ENCODE measurements at places on chromosomes 5 and 9.

- DNase-seq, result no peak
These were observed 208.7 kb downstream of the CRB2 start for GRCh38 chr9:123564652-123565051.

DNA sequence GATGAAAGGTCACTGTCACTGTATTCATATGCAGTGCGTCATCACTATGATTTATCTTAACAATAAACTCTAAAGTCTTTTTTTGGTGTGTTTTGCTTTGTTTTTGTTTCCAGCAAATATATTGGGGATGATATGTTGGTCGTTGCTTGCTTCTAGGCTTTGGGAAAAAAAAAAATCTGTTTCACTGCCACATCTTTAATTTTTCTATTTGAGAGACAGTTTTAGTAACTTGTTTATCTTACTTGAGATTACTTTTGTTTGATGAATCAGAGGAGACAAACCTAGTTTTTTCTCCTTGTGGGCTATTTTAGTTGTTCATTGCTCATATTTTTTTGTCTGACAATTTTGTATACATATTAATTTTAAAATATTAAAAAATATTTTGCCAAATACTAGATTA, 19.4 kb downstream of the CWC27 start:
- DNase-seq, result no peak

GRCh38 chr5:21783074-21783679, 1070.0 kb downstream of the CDH12 start:
- DNase-seq, result no peak

DNA sequence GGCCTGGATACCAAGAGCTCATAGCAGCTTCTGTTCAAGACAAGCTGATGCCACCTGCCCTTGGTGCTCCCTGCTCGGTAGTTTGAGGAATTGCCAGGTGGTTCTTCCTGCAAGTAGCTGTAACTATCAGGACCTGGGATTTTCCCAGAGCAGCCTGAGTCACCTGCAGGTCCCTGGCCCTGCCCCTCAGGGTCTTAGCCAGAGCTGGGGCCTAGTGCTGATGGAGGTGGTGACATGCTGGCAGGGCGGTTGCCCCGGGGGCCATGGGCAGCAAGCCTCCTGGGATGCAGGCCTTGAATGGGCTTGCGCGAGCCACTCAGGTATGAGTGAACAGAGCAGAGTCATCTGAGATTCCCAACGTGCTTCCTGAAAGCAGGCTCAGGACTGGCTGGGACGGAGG, 262.3 kb downstream of the HSPA4 start:
- no peak for DNase-seq

GRCh38 chr5:25095261-25095660, 450.5 kb upstream of the CDH10 start:
- no peak for DNase-seq

DNA sequence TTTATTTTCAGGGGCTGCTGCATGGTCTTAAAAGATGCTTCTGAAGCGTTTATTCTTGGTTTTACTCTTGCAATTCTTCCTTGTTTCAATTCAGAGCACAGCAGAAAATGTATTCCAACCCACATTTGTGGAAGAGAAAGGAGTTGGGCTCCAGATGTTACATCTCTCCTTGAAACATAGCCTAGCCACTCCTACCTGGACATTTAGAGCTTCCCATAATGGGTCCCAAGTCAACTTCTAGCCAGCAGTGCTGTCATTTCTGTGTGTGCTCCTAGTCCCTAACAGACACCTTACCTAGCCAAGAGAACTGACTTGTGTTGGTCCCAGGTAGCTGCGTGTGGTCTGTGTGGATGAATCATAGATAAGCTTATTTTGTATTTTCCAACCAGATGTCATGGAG, 61.2 kb upstream of the ANKRD55 start:
- no peak for DNase-seq

DNA sequence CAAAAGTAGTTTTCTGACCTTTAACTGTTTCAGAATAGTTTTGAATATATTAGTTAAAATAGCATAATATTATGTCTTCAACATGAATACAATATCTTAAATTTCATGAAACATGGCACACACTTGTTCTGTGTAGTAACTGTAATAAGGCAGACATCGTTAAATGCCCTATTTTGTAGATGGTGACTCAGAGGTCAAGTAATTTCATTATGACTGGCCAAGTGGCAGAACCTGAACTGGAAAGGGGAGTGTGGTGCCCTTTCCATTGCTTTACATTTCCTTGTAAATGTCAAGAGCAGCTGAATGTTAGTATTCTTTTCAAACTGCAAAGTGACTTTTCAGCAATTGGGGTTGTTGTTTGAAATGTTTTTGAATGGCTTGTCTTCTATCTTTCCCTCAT, 201.2 kb upstream of the CDKN2B start:
- no peak for DNase-seq

Data from CD8-positive, alpha-beta T cell (primary cell).